ENCODE measurements at places on chromosomes 16 and 17. TPM values are rescaled to one million over a fixed set of nuclear protein-coding genes. Genes with fewer than 3 reads are reported as not detected.

AANAT gene
- total RNA-seq: not detected

CCDC182 gene
- not detected for total RNA-seq

CHST5 gene
- total RNA-seq: 0.17 TPM

LPO gene
- not detected for total RNA-seq

Measured in chondrocyte (in vitro differentiated cells).